CD4-positive, alpha-beta T cell (primary cell): ENCODE measurements at places on chromosomes 3 and 15.

DNA sequence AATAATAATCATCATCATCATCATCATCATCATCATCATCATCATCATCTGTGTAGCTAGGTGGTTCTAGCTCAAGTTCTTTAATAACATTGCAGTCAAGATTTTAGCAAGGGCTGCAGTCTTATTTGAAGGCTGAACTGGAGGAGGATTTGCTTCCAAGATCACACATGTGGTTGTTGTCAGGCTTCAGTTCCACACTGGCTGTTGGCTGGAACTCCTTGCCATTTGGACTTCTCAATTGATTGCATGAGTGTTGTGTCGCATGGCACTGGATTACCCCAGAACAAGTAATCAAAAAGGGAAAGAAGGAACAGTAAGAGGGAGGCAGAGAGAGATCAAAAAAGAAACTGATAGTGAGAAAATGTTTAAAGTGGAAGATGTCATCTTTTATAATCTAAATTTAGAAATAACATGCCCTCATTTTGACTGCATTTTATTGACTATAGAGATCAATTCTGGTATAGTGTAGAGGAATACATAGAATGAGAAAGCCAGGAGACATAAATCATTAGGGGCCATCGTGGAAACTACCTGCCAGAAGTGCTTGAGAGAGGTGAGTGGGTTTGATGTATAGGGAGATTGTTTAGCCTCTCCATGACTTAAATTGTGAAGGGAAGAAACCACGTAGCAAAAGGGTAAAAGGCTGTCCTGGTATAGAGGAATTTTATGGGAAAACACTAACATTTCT is 346.6 kb upstream of the RBMS3 start:
- no peak for DNase-seq

GRCh38 chr15:93252780-93253179 is 163.8 kb upstream of the RGMA start:
- DNase-seq: no peak

GRCh38 chr3:16136055-16136454 is 38.4 kb upstream of the GALNT15 start:
- DNase-seq: no peak

GRCh38 chr3:64677961-64678716 is 9.7 kb downstream of the ADAMTS9 start:
- DNase-seq: no peak

GRCh38 chr15:45114076-45114750 is at the start of the genes DUOX2 and DUOXA2:
Gene DUOX2 (minus strand): TSS chr15:45114172. CDS start chr15:45113411, 761 bp downstream.
Gene DUOXA2 (plus strand): TSS chr15:45114326. CDS start chr15:45114606, 280 bp downstream.
- DNase-seq: no peak

DNA sequence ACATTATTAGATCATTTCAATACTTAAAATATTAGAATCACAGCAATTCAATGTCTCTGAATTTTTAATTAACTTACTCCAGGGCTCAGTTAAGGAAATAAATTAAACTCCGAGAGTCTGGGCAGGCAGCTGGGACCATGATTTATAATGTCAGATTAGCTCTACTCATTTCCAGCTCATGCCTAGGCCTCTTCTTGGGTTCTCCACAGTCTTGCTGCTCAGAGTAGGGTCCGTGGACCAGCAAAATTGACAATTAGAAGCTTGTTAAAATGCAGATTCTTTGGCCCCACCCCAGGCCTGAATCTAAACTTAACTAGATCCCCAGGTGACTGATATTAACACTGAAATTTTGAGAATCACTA is 28.2 kb downstream of the ADAMTS9 start:
- DNase-seq: no peak

GRCh38 chr15:40873694-40874561 is at the start of gene RHOV:
Gene RHOV (minus strand): TSS chr15:40874234. CDS start chr15:40874139, 95 bp downstream.
- peak; percentile 64 for DNase-seq

- DNase-seq: no peak
These were observed 20.7 kb downstream of the GRIP2 start for GRCh38 chr3:14519406-14519805.

DNA sequence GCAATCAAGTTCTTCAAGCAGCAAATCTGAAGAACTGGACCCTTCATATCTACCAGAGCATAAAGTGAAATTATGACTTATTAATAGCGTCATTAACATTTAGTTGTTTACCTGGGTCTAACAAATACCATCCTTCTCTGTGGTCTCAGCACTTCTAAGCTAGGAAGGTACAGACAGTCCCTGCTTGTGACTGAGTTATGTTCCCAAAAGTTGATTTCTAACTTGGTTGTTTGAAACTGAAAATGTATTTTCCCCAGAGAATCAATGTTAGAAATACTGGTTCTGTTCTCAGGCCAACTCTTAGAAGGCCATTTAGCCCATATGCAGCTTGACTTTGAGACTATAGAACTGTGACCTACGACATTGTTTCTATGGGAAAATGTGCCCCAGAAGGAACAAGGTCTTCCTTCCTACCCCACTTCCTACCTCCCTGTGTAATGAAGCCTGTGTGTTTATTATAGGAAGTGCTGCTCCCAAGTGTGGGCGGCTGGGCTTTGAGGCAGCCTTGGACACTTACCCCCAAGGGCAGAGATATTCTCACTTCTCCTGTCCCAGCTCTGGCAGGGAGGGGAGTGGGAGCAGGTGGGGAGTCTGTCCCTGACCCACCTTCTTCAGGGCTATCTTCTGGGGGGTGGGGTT is 12.2 kb upstream of the MAPK6 start:
- no peak for DNase-seq

DNA sequence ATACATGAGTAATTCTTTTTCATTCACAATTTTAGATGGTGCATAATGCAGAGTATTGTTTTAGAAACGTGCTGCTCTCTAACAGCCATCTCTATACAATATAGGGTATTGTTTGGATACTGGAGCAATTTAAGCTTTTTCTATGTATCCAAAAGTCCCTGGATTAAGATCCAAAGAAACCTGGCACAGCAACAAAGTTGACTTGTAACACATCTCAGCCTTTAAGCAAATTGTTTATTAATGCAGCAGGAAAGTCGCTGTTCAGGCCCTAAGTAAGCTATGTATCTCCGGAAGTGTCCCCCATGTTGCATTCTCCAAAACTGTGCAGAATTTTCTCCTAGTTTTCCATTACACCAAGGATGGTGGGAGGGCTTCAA is 7.3 kb downstream of the VGLL4 start:
- no peak for DNase-seq

GRCh38 chr15:89917442-89918101 is 4.8 kb upstream of the ARPIN start:
- no peak for DNase-seq

DNA sequence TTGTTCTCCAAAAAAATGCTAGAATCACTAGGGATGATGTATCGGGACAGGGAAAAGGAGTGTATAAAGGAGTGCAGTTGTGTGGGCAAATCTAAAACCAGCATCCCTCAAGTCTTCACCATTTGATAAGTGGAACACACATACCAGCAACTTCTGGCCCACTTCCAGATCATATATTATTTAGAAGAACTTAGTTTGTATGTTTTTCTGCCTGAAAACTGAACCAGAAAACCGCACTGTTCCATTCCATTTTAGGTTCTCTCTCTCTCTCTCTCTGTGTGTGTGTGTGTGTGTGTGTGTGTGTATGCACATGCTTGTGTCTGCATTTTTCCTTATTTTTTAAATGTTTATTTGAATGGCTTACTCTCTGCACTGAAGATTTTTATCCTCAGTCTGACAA is 93.5 kb downstream of the SERPINI1 start:
- no peak for DNase-seq

DNA sequence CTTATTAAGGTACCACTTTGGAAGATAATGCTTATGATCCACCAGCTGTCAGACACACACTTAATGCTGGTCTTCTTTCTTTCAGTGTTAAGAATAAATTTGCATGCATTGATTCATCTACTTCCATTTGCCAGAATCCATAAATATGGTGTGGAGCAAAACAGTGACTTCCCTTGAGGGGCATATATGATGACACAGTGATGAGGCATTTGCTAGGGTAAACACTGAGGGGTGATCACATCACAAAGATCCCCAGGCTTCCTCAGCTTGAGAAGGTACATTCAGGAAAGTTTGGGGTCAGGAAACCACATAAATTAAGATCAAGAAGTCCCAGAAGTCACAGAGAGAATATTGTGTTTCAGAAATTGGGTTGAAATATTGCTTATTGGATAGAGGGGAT is 9.9 kb upstream of the ZBED2 start:
- DNase-seq: no peak

DNA sequence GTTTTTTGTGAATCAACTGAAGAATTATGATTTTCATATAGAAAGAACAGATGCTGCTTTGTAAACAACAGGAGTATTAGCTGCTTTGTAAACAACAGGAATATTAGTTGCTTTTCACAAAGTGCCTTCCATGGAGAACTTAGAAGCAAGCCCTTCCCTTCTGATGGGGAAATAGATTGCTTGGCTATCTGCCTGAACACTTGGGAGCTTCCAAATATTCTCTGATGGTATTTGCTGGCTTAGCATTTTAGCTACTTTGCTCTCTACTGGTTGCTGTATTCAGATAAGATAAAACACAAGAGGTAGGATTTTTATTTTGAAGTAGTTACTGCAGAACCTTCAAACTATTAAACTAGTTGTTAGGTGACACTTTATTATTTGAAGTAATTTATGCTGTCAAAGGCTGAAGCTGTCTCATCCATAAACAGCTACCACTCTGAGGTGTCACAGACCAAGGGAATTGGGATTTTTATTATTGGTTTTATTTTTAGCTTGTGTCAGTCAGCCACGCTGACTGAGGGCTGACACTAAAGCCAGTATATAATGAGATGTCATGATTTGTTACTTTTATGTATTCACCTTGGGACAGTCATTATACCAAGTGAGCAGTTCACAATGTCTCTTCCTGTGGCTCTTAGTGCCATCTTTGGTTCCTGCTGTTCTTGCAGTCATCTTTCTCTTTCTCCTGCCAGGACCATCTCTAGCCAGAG is 50.0 kb downstream of the ZIC1 start:
- DNase-seq: no peak

DNA sequence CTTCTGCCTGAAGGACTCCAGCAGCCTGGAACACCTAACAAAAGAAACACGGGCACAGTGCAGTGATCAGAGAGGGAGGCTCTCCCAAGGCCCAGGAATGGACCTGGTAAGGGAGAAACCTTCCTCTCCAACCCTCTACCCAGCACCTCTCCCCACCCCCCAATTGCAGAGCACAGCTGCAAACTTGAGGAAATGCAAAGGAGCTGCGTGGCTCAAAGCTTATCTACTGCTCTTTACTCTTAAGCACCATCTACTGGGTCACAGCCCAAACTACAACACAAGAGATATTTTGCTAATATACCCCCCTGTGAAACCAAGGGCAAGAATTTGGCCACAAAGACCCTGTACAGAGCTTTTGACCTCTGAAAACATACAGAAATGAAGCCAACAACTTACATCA is 328.3 kb downstream of the OXSM start:
- no peak for DNase-seq

GRCh38 chr3:162487138-162487537 is 990.5 kb downstream of the OTOL1 start:
- no peak for DNase-seq

GRCh38 chr15:70512772-70513362 is 250.5 kb downstream of the UACA start:
- peak; percentile 56 for DNase-seq

GRCh38 chr3:65020281-65021160 is 332.7 kb upstream of the ADAMTS9 start:
- DNase-seq: no peak

DNA sequence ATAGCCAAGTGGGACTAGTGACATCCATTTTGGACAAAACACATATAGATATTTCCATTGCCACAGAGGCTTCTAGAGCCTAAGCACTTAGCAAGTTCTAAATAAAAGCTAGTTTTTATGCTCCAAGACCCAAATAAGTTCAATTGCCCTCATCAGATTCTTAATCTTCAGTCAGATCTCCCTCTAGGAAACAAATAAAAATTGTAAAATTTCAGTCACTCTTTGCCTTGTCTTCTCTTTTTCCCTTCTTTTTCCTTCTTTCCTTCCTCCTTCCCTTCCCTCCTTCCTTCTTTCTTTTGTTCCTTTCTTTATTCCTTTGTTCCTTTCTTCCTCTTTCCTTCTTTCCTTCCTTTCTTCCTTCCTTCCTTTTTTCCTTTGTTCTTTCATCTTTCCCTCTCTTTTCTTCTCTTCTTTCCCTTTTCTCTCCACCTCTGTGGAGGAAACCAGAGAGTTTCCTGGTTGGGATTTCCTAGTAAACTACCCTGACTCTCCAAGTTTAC is 68.8 kb upstream of the GADL1 start:
- DNase-seq: no peak

- no peak for DNase-seq
These were observed 21.4 kb downstream of the OPA1 start for GRCh38 chr3:193614430-193614829.

DNA sequence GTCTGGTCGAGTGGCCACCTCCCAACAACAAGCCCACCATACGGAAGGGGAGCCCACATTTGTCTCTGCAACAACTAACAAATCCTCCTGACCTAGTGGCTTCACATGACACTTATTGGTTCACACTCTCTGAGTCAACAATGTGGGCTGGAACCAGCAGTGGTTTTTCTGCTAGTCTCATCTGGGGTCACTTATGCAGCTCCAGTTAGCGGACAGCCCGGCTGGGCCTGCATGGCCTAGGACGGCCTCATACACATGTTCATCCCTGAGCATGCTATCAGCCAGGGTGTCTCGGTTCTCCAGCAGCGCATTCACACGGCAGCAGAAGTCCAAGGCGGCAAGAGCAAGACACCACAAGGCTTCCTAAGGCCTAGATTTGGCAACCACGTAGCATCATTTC is 281.7 kb downstream of the XXYLT1 start:
- no peak for DNase-seq

GRCh38 chr3:65827076-65827475 is 211.6 kb downstream of the MAGI1 start:
- DNase-seq: no peak

- DNase-seq: no peak
These were observed 116.3 kb downstream of the CLSTN2 start for GRCh38 chr3:140051019-140051957.

- no peak for DNase-seq
These were observed 815.9 kb downstream of the VGLL3 start for GRCh38 chr3:86175051-86175536.

DNA sequence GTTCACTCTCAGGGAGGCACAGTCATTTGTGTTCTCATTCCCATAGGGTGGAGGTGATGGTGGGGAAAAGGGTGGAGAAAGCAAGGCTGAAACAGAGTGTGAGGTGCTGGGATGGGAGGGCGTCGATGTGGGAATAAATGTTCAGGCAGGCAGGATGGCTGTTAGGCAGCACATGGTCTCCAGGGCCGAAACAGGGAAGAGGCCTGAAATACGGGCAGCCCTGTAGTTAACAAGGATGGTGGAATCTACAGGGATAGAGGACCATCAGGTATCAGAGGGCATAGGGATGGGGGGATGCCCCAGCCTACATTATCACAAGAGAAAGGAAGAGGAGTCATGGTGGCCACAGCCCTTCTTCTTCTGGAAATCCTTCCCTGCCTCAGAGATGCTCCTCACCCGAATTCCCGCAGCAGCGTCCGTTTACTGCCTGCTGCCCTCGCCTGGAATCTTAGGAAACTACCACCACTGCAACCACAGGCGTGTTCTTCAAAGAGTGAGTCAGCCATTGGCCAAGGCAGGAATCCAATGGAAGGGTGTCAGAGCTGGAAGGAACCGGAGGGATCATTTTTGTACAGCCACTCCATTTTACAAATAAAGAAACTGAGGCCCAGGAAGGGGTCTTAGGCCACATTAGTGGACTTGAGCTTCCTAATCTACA is 49.7 kb upstream of the POMGNT2 start:
- DNase-seq: no peak
